ENCODE measurements at places on chromosomes 2 and 18. TPM values are rescaled to one million over a fixed set of nuclear protein-coding genes. Genes with fewer than 3 reads are reported as not detected.

DNA sequence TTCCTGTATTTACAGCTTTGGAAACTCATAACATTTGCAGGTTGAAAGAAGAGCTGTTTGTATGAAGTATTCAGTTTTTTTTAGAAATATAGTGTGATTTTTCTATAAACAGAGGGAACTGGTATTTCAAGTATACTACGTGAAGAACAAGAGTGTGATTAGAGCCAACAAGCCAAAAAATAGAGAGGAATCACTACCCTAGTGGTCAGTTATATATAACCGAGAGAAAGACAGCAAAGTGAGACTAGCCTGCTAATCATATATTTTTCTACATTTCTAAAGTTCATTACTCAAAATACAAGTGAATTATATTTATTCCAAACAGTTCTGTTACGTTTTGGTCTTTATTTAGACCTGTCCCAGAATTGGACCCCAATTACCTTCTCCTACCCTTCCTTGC is 444.8 kb upstream of the NRP2 start:
- DNase-seq = no peak

GRCh38 chr18:74831571-74832250 is 234.0 kb downstream of the ZNF407 start:
- no peak for DNase-seq

- no peak for DNase-seq
These were observed 120.5 kb upstream of the HS6ST1 start for GRCh38 chr2:128439031-128439790.

DNA sequence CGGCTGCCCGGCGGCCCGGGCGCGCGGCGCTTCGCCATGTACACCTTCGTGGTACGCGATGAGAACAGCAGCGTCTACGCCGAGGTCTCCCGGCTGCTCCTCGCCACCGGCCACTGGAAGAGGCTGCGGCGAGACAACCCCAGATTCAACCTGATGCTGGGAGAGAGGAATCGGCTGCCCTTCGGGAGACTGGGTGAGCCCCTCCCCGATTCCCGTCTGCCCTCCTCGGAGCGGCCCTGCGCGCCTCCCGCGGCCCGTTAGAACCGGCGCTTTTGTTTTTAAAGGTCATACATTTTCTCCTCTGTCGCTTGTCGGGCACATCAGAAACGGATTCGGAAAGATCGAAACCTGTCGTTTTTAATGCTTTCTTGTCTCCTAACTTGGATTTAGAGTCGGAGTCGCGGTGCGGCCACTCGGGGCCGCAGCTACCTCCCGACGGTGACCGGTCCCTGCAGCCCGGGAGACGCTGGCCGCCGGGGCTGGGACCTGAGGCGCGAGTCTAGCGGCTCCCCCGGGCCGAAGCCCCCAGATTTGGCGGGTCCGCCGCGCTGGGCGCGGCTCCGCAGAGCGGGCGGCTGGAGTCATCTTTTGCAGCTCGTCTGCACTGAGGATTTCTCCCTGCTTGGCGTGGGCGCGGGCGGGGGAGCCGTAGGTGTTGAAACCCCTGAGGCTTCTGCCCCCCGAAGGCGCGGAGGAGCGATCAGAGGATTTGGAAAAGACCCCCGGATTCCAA is 519 bp downstream of the TTL start:
- peak; percentile 38 for DNase-seq

NGEF gene
- not detected for total RNA-seq

LCT gene
- total RNA-seq = not detected

- DNase-seq = no peak
These were observed 69.2 kb downstream of the NABP1 start for GRCh38 chr2:191747170-191747530.

RELCH gene
- 11.6 TPM for total RNA-seq

GRCh38 chr2:103959174-103960128 is 894.5 kb upstream of the POU3F3 start:
- no peak for DNase-seq

DNA sequence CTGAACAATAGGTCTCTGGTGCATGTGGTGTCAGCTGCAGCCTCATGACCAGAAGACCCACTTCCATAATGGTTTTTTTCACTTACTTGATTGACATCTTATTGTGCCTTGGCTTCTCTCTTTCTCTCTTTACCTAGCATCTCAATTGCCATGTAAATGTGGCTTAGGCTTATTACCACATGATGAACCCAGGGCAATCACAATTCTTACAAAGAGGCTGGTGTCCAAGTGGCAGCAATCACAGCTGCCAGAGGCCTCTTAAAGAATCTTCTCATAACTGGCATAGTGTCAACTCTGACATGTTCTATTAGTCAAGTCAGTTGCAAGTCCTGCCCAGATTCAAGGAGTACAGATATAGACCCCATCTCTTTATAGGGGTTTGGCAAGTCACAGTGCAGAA is 1224.8 kb downstream of the SUCLG1 start:
- no peak for DNase-seq

MYOM1 gene
- total RNA-seq = 801 TPM

ATOH8 gene
- 18.5 TPM for total RNA-seq

DNA sequence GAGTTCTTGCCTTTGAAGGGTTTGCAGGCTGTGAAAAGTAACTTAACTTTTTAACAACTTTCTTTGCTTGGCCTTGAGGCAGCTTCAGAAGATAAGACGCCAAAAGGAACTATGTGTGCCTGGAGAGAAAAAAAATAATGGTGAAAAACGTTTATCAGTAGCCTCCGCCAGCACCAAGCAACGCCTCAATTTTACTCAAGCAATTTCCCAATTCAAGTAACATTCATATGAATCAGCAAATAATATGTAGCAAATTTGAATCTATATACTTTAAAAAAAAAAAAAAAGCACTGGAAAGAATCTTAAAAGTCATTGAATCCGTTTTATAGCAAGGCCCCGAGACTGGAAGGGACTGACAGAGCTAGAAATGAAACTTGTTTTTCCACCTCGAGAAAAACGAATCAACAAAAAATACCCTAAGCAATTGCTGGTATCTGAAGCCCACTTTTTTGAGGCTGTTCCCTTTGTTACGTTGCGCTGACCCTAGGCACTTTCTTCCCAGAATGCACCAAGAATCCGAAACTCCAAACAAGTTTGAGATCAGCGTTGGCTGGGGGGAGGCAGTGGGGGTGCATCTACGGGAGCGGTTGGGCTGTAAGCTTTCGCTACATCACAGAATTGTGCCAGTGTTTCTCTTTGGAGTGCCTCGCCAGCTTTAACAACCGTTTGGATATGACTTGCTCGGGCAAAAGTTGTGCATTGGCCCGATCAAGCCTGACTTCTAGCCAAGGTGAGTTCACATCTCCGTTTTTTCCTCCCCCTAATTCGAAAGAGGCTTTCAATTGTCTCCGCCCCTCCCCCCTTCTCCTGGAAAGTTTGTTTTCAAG is 2.7 kb upstream of the TGIF1 start:
- peak; percentile 58 for DNase-seq

DNA sequence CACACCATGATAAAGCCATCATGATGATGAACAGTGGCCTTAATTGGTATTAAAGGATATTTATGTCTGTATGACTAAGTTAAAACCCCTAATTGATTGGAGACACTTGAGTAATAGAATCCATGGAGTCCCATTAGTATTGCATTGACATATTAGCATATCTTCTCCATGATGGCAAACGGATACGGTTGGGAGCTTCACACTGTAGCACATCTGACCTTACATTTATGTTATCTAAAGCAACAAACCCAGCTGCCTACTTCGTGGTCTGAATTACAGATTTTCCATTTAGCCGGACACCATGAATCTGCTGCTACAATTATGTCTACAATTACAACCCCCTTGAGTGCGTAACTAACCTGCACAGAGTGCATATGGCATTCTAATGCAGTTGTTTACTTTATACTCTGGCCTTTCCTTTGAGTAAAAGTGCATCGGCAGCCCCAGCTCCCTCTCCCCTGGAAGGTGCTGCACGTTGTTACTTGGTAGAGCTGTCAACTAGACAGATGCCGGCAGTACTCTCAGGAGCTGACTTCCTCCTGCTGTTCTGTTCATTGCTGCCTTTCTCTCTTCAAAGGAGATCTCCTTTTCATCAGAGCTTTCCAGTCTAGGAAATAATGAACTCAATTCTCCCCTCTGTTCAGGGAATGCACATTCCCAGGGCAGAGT is 92.1 kb downstream of the LRRC30 start:
- DNase-seq = no peak

GPR55 gene
- total RNA-seq = 0.36 TPM

DNA sequence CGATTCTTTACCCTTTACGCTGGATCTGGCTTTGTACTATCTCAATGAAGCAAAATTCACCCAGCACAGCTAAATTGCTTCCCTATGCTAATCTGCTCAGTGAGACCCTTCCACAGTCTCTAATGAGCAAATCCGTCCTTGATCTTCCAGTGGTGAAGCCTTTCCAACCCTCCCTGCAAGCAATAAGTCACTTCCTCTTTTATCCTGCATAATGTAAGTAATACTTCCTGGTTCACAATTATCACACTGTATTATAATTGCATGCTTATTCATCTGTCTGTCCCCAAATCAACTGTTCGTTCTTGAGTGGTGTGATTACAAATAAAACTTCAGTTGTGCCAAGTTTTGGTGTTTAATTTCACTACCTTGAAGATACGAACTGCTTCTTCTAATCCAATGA is 404.0 kb downstream of the ADCYAP1 start:
- no peak for DNase-seq
